ENCODE measurements at places on chromosomes 1 and 21. TPM values are rescaled to one million over a fixed set of nuclear protein-coding genes. Genes with fewer than 3 reads are reported as not detected.

- no peak for DNase-seq
These were observed 127.4 kb downstream of the HMCN1 start for GRCh38 chr1:185861630-185862029.

- DNase-seq: no peak
These were observed 10.3 kb upstream of the CFAP126 start for GRCh38 chr1:161378014-161378413.

DNA sequence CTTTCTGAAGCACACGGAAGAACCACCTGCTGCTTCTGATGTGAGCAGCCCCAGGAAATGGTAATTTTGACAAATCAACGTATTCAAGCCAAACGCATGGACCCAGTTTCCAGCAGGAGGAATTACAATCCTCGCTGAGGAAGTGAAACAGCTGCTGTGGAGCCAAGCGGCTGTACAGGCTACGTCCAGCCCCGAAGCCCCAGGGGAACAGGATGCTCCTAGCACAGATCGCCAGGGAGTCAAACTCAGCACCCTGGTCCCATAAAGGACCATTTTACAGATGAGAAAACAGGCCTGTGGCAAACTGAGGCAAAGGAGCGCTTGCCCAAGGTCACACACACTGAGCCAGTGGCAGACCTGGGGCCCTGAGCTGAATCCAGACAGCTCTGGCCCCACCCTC, 108.0 kb downstream of the PTPRU start:
- DNase-seq: no peak

S100A9 gene
- 125 TPM for total RNA-seq

S1PR1 gene
- 25.2 TPM for total RNA-seq

KISS1 gene
- total RNA-seq: 1.1 TPM

INTS7 gene
- total RNA-seq: 13.2 TPM

All from stomach (tissue), 19 donors.